ENCODE measurements at places on chromosomes 2 and 18. TPM values are rescaled to one million over a fixed set of nuclear protein-coding genes. Genes with fewer than 3 reads are reported as not detected.

- DNase-seq: no peak
These were observed 148.2 kb downstream of the CERS6 start for GRCh38 chr2:168604252-168604651.

DNA sequence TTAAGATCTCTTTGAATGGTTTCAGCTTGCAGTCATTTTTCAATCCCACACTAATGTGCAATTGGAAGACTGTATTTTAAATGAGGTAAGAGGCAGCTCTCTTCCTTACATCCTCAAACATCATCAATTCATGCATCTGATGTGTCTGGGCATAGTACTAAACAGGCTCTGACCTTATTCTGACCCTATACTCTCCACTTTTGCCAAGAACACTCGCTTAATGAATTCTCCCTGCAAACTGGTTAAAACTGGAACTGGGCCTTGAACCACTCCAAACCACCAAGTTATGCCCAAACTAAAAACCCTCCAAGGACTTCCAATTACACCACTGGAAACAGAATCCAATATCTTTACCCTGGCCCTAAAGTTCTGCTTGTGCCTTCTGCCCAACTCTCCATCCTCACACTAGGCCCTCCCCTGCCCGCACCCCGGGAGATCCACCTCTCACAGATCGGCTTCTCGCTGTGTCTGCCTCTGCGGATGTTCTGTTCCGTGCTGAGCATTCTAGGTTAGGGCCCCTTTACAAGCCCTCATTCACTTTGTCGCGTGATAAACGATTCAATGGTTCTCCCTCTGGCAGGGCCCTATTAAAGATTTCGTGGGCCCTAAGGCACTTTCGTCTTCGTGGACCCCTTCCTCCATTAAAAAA is 1.2 kb downstream of the M1AP start:
- no peak for DNase-seq

DNA sequence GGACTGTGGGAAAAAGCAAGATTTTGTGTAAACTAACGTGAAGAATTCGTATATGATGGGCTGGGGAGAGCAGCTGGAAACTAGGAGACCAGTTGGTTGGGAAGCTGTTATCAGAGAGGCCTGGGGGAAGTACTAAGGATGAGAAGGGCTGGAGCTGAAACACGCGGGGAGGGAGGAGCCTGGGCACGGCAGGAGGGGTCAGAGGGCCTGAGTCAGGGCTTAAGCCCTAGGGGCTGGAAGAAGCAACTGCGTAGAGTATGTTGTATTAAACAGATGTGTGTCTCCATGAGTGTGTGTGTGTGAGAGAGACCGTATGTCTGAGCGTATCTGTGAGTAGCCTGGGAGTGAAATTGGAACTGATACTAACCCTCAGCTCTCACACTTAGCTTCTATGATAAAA is 8.4 kb downstream of the POMC start:
- peak; percentile 72 for DNase-seq

CCDC68 gene
- total RNA-seq: not detected

DNA sequence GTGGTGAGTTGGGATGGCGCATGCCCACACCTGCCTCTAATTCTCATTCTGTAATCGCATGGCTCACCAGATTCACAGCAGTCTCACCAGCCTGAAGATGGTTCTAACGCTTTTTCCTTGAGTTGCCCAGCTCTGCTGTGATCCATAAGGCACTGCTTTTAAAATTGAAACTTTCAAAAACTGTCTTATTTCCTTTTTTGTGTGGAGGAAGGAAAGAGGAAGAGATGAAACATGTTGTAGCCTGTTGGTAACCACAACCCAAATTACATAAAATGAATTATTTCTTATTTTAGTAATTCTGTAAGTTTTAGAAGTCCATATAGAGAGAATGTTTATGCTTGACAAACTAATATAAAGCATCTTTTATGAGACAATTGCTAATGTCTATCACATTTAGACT is 165.4 kb downstream of the RBM43 start:
- no peak for DNase-seq

DNA sequence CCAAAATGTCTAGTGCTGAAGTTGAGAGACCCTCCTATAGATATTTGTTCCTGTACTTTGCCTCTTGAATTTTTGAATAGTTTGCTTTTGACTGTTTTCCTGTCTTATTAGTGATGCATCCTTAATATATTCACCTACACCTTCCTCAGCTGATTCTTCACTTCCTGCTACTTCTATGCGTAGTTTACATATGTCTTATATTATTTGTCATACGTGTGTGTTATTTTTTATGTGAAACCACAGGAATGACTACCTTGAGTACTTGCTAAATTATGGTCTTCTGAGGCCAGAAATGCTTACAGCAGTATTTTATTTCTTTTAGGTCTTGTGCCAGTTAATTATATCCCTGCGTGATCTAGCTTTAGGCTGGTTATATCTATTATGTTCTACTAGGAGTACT is 9.9 kb downstream of the UBE2E3 start:
- DNase-seq: no peak

- DNase-seq: peak; percentile 17
These were observed 398.5 kb upstream of the NRP2 start for GRCh38 chr2:205283736-205284270.

- peak; percentile 90 for DNase-seq
These were observed 40.1 kb downstream of the CDC42EP3 start for GRCh38 chr2:37631292-37631691.

DNA sequence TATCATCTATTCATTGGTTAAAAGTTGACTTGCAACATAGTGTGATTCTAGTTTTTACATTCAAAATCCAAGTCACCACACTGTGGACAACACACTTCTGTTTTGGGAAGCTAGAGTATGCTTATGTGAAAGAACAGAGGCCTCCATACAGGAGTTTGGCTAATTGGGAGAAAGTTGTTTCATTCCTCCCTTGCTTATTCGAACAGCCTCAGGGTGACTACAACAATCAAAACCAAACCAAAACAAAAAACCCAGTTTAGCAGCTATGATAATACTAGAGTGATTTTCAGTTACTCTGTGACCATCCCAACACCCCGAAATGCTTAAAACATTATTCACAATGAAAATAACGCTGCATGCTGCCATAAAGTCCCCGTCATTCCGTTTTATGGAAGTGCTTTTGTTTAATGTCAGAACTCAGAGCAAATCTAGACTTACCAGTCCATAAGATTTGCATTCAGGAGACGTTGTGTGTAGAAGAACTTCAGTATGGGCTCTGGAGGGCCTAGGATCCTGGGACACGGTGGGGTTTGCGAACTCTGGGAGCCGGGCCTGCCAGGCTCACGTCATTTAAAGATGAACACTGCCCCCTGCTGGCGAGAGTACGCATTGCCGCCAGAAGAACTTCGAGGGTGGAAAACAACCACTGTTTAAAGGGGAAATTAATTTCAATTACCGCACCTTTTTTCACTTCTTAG is 111.4 kb downstream of the FTCDNL1 start:
- peak; percentile 62 for DNase-seq

ADRA2B gene
- total RNA-seq: not detected

GALNT3 gene
- total RNA-seq: not detected

ATIC gene
- total RNA-seq: 48.2 TPM

- DNase-seq: no peak
These were observed 388.0 kb downstream of the TRIB2 start for GRCh38 chr2:13104723-13105122.

DNA sequence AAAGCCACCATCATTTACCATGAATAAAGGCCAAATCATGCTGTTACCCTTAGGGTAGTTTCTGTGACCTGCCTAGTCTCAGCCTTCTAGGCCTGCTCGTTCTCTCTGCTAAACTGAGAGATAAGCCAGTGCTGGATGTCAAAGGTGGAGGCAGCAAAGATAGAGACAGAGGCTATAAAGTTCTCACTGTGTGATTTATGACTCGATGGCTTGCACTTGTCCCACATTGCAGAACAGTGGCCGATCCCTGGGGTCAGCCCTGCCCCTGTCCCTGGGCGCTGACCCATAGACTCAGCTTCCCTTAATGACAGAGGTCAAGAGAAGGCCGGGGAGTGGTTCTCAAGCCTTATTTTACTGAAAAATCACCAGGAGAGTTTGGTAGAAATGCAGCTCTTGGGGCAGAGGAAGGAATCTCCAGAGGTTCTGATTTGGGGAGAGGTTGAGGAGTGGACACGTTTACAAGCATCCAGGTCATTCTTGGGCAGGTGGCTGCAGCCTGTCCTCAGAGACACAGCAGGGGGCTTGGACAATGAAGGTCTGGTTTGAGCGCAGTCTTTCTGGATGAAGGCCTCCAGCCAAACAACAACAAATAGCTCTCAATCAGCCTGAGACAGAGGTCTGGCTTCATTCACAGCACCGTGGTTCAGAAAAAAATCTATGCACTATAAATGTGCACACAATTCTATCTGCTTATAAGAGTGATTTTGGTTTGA is 143.5 kb downstream of the ACKR3 start:
- no peak for DNase-seq

DNA sequence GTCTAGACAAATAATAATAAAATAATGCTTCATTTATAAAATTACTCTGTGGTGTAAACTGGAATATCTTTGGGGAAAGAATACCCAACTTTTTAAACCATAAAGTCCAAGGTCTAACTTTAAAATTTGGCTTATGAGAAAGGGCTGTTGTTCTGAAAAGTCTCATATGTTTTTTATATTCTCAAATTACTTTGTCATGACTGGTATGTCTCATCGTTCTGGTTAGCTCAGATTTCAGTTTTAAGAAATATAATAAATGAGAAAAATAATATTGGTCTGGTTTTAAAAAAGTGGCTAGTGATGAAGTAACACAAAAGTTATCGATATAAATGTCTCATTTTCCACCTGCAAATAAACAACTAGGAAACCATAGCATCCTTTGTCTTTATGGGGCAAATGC is 1658.1 kb downstream of the LRP1B start:
- DNase-seq: no peak

DNA sequence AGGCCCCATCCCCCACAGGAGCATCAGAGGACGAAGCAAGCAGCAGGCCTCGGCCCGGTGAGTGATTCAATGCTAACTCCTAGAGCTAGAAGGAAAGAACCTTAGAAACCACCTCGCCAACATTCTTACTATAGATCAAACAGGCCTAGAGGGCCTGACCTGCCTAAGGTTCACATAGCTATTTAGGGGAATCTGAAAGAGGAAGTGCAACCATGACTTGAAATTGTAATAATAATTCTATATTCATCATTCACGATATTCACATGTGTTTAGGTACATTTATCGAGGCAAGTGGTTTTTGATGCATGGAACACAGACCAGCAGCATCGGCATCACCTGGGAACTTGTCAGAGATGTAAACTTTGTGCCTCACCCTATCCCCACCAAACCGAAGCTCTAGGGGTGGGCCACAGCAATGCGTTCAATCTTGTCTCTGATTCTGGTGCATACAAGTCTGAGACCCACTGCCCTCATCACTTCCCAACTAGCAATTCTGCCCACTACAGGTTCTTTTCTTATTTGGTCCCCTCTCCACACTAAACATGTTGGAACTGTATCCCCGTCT is 78.0 kb upstream of the DNMT3A start:
- DNase-seq: no peak

DNA sequence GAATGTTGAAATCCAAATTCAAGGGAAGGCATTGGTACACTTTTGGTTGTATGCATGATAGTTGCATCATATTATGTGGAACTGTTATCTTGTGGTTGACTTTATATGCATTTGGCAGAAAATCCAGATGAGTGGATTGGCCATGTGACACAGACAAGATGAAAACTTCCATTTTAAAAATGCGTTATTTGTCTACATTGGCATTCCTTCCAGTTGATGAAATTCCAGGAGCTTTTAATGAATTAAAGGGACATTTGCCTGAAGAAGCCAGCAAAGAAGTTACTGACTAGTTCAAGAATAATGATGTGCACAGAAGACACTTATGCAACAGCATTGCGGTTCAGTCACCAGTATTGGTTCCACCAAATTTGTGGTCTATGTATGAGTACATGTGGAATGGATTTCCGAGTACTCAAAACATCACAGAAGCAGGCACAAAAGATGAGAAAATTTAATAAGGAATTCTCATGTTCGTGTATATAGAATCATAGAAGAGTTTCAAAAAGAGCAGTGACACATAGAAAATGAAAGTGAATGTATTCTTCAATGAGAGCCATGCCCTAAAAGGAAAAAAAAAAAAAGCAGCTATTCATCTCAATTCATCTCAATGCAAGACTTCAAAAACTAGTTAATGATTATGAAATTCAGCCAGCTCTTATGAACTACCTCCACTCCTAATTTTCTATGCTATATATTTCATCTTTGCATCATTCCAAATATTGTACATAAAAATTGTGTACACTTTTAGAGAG is 232.1 kb downstream of the RBM43 start:
- no peak for DNase-seq

EIF2AK3 gene
- 20.8 TPM for total RNA-seq

GRCh38 chr2:221517696-221518151 is 54.4 kb downstream of the EPHA4 start:
- DNase-seq: peak; percentile 37

DNA sequence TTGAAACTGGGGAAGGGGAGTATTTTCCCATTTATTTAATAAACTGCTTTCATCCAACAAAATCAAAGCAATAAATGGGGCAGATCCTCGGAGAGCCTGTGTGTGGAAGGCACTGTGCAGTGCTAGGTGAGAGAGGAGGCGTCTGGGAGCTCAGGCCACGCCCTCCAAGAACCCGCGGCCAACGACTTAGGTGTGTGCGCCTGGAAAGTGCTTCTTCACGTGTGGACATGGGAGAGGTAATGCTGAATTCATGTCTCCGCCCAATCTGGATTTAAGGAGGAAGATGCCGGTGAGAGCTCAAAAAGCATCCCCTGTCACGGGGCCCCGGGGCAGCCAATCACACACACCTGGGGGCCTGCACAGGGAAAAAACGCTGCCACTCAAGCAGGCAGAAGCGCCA is 77.4 kb downstream of the HDAC4 start:
- DNase-seq: no peak

GRCh38 chr18:69484699-69485396 is 84.2 kb downstream of the DOK6 start:
- DNase-seq: no peak

DNA sequence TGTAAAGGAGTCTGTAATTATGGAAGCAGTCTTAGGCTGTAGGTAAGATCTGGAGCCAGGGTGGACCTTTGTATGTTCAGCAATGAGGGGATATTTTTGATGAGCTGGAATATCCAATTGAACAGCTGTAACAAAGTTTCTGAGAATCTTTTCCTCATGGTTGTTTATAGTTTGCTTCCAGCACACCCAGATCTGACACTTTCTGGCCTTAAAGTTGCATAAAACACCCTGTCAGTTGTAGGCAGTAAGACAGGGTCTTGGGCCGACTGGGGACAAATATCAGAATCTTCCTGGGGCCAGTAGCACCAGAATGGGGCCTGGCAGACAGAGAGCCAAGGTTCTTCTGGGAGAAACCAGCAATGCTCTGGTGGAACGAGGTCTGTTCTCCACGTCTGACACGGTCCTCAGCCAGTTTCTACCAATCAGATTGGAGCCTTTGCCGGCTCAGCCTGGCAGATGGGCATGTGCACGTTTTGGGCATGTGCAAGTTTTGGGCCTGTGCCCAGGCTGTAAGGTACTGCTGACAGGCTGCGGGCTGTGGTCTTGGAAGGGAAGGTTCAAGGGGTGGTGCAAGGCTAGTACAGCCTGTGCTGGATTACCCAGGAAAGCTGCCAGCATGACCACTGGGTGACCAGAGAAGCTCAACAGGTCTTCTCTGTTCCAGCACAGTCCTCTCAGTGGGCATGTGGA is 89.8 kb downstream of the PRKCE start:
- no peak for DNase-seq

Measured in SJCRH30 (cell line).